ENCODE measurements at places on chromosomes 16 and 17.

DNA sequence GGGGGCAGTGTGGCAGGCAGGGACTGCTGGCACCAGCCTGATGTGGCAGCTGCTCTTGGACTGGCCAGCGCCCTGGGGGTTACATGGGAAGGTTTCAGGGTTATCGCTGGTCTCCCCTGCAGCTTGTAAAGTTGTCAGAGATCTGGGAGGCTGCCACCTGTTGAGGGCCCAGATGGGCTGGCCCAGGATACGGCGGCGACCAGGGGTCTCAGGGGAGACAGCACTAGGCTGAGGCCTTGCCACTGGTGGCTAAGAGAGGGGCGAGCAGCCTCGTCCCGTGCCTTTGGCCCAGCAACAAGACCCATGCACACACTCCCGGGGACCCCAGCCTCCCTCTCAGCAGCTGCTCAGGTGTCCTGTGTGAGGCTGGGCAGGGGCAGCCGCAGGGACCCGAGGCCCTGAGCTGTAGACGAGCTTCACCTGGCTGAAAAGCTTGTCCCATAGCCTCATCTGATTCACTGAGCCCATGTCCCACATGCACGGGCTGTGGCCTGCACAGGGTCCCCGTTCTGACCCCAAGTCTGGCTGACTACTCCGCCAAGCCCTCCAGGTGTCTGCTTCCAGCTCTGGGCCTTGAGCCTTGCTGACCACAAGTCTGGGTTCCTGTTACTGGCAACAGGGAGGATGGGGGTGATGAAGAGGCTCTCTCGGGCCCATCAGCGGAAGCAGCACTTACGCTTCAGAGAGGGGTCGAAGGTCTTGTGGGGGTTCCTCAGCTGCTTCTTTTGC is 6.2 kb downstream of the DUS1L start:
- peak; percentile 2 for DNase-seq

DNA sequence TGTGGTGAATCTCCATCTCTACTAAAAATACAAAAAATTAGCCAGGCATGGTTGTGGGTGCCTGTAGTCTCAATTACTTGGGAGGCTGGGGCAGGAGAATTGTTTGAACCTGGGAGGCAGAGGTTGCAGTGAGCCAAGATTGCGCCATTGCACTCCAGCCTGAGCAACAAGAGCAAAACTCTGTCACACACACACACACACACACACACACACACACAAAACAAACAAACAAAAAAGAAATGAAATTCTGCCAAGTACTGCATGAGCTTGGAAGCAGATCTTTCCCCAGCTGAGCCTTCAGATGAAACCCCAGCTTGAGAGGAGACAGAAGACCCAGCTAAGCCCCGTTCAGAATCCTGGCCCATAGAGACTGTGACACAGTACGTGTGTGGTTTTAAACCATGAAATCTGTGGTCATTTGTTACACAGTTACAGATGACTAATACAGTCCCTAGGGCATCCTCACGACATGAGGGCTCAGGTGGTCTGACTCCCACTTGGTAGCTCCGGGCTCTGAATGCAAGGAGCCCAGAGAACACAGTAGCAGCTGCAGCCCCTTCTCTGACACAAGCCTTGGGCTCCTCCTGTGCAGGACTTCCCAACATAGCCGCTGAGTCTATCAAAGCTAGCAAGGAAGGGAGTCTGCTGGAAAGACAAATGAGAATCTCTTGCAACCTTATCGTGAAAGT is 132.8 kb downstream of the SEC14L1 start:
- DNase-seq, result no peak

- DNase-seq, result no peak
These were observed 5.9 kb upstream of the C16orf87 start for GRCh38 chr16:46836534-46837530.

GRCh38 chr17:27518545-27519521 is 62.6 kb downstream of the KSR1 start:
- no peak for DNase-seq

GRCh38 chr16:68995011-68995504 is 110.4 kb upstream of the HAS3 start:
- DNase-seq, result no peak

All from stimulated activated CD4-positive, alpha-beta T cell treated with anti-CD3 and anti-CD28 coated beads, Interleukin-4, amount 100 ng/mL, for 1 hour (primary cell).